Activated CD4-positive, alpha-beta T cell treated with anti-CD3 and anti-CD28 coated beads, Interleukin-2, amount 50 U/mL, for 48 hours (primary cell): ENCODE measurements at places on chromosomes 11 and 22.

GRCh38 chr11:65882120-65883057 lies 2.8 kb downstream of the CTSW start:
- DNase-seq = no peak

- no peak for DNase-seq
These were observed 11.3 kb upstream of the PRMT3 start for GRCh38 chr11:20376162-20376730.

- no peak for DNase-seq
These were observed 216.5 kb downstream of the BARX2 start for GRCh38 chr11:129592191-129592590.

- DNase-seq = no peak
These were observed 12.5 kb downstream of the LRP4 start for GRCh38 chr11:46905806-46906205.

DNA sequence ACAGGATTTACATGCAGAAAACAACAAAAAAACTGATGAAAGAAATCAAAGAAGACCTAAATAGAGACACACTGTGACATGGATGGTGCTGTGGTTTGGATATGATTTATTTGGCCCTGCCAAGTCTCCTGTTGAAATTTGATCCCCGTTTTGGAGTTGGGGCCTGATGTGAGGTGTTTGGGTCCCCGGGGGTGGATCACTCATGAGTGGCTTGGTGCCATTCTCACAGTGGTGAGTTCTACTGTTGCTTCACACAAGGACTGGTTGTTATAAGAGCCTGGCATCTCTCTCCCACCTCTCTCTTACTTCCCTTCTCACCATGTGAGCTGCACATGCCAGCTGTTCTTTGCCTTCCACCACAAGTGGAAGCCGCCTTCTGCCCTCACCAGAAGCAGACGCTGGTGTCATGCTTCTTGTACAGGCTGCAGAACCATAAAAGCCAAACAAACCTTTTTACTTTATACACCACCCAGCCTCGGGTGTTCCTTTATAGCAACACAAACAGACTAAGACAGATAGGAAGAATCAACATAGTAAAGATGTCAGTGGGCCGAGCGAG lies 7.8 kb upstream of the RTL6 start:
- DNase-seq = no peak

GRCh38 chr22:39818094-39818493 lies 75.5 kb downstream of the ENTHD1 start:
- DNase-seq = no peak

DNA sequence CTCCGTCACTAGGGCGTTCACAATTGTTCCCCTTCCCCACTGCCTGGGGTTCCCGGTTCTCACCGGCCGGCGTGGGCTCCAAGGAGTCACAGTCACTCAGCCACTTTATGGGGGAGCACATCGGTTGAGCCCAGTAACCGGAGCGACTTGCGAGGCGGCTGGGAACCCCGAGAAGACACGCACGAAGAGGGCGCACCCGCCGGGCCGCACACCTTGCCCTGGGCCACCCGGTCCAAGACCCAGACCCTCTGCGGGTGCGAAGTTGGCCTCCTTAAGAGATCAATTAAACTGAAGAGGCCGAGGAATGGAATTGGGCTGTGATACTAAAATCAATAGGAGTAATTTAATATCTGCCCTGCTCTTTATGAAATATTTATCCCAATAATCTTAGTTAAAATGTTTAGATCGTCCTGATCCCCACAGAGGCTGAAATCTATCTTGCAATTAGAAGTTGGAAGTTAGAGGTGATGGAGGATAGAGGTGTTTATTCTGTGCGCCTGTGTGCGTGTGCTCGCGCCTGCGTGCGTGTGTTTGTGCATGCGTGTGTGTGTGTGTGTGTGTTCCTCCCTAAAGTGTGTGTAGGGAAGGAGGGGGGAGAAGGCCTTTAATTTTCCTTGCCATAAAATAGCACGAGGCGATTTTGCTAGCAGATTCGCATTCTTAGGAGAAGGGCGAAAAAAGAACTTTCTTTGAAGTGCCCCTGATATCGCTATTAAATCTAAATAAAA lies 954 bp upstream of the MN1 start:
- DNase-seq = no peak

- no peak for DNase-seq
These were observed 498.3 kb upstream of the TENM4 start for GRCh38 chr11:79939111-79939510.

DNA sequence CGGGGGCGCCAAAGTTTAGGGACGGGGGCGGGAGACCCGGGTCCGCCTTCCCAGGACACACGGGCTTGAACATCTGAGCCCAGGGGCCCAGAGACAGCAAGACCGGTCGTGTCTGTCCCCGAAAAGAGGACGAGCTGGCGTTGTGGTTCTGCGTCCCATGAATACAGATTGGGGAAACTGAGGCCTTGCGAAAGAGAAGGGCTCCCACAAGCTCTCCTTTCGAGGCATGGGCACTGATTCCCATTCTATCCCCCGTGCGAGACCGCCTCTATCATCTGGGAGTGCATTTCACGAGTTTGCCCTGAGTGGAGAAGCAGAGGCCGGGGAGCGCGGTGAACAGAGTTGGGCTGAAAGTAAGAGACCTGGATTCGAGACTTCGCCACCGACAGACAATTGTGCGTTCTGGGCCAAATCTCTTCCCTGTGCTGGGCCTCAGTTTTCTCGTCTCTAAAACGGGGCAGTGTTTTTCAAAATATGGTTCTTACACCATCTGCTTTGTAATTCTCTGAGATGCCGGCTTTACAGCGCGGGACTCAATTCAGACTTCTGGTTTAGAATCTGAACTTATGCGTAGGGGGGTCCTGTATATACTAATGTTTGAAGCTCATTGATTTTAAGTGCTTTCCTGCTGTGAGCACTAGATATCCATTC lies 471 bp downstream of the RNF185 start:
- no peak for DNase-seq

GRCh38 chr11:61910187-61911127 lies 6.9 kb downstream of the RAB3IL1 start:
- no peak for DNase-seq

DNA sequence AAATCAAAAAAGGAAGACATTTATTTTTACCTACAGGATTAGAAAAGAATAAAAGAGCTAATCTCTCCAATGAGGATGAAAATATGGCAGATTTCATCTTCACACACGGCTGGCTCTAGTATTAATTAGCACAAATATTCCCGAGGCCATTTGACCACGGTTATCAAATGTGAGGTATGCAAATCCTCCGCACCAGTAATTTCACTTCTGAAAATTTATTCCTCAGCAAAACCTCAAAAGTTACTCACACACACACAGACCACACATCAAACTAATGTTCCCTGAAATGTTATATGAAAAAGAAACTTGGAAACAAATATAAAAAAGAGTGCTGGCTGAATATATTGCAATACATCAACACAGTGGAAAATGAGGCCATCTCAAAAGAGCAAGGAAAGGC lies 32.8 kb downstream of the CELSR1 start:
- no peak for DNase-seq

- no peak for DNase-seq
These were observed 71.6 kb downstream of the ST3GAL4 start for GRCh38 chr11:126426820-126427749.

DNA sequence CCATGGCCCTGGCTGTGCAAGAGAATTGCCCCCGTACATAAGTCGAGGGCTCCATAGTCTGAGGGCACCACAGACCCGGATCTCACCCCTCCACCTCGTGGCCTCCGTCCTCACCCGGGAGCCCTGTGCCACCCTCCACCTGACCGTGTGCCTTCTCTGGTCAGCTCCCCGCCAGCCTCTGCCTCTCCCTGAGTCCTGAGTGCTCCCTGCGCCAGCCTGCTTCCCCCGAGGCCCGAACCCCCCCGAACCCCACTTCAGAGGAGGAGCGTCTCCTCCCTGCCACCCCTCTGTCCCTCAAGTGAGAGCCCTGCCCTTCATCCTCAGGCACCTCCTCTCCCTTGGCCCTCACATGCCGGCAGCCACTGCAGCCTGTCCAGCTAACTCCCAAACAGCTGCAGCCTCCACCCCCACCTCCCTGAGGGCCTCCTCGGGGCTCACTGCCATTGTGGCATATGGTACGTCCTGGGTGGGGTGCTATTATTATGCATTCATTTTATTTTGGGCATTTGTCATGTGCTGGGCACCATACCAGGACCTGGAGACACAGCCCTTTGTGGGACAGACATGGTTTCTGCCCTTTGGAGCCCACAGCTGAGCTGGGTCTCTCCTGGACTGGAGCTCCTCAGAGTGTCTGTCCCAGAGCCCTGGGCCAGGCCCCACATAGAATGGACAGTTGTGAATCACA lies 67.2 kb downstream of the MYO7A start:
- no peak for DNase-seq

GRCh38 chr11:64265176-64266160 lies 14.1 kb downstream of the PLCB3 start:
- no peak for DNase-seq

DNA sequence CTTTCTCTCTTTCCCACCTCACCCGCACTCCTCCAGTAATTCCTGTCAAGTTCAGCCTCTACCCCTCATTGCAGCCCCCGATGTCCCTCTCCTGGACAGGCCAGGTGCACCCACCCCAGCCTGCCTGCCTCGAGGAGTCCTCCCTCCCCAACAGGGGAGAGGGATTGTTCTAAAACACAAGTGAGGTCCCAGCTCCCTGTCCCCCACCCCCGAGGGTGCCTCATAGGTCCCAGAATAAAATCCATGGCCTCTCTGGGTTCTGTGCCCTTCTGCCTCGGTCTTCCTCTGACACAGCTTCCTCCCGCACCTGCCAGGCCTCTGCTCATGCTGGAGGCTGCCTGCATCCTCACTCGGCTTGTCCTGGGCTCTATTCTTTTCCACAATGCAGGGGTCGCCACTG lies 720.1 kb downstream of the BRD1 start:
- no peak for DNase-seq

DNA sequence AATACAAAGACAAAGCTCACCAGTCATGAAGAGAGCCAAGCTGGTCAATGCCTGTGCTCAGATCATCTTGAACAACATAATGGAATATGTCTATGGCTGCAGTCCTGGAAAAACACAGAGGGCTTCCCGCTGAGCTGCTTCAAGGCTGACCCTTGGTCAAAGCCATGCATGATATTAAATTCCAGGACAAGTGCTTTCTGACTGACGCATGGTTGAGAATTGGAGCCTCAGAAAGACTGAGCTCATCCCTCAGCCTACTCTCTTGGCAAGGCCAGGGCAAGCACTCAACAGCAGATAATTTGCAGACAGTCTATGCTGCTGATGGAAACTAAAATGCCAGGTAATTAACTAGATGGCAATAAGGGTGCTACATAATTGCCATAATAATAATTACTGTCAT lies 89.2 kb downstream of the GALNT18 start:
- DNase-seq = no peak

DNA sequence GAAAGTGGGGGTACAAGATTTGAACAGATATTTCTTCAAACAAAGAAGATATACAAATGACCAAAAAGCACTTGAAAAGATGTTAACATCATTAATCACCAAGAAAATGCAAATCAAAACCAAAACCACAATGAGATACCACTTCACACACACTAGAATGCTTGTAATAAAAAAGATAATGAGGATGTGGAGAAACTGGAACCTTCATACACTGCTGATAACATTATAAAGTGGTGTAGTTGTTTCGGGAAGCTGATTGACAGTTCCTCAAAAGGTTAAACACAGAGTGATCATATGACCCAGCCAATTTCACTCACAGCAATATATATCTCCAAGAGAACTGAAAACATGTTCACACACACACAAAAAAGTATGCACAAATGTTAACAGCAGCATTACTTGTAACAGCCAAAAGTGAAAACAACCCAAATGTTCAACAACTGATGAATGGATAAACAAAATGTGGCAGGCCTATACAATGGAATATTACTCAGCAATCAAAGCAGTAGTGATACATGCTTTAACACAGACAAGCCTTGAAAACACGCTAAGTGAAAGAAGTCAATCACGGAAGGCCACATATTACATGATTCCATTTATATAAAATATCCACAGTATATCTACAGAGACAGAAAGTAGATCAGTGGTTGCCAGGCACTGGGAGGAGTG lies 15.1 kb downstream of the PITPNB start:
- DNase-seq = no peak

GRCh38 chr22:26573026-26573662 lies 16.8 kb downstream of the TPST2 start:
- no peak for DNase-seq

- no peak for DNase-seq
These were observed 6.1 kb downstream of the TAGLN start for GRCh38 chr11:117205211-117205818.
